ENCODE measurements at places on chromosomes 2 and 18.

- DNase-seq: no peak
Measured at GRCh38 chr2:216713691-216714336, 18.5 kb upstream of the IGFBP5 start.

DNA sequence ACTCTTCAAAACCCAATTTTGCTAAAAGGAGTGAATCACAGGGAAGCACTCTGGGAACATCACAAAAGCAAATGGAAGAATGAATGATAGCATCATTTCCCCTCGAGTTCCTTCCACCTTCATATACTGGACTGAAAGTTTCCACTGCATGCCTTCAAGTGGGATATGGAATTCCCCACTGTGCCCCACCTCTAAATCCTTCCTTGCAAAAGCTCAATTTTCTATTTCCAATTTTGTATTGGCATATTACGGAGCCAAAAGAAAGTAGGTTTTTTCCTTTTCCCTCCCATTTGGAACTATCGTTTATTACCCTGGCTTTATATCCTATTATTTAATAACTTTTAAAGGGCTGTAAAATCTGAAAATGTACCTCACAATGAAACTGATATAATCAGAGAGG, 149.3 kb downstream of the PIEZO2 start:
- DNase-seq: no peak

- no peak for DNase-seq
Measured at GRCh38 chr2:84209941-84210340, 249.1 kb downstream of the SUCLG1 start.

- no peak for DNase-seq
Measured at GRCh38 chr2:203636588-203637470, 69.6 kb upstream of the CD28 start.

DNA sequence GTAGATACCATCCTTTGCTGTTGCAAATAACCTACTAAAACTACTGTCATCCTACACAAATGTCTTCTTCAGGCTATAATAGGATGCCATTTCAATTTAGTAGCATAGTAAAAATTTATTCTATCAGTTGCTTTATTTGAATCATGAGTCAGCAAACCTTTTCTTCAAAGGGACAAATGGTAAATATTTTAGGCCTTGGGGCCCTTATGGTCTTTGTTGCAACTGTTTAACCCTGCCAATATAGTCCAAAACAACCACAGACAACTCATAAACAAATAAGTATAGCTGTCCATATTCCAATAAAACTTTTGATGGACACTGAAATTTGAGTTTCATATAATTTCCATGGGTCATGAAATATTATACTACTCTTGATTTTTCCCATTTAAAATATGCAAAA, 54.0 kb upstream of the CCBE1 start:
- no peak for DNase-seq

- DNase-seq: no peak
Measured at GRCh38 chr2:226865273-226865672, 29.4 kb downstream of the RHBDD1 start.

DNA sequence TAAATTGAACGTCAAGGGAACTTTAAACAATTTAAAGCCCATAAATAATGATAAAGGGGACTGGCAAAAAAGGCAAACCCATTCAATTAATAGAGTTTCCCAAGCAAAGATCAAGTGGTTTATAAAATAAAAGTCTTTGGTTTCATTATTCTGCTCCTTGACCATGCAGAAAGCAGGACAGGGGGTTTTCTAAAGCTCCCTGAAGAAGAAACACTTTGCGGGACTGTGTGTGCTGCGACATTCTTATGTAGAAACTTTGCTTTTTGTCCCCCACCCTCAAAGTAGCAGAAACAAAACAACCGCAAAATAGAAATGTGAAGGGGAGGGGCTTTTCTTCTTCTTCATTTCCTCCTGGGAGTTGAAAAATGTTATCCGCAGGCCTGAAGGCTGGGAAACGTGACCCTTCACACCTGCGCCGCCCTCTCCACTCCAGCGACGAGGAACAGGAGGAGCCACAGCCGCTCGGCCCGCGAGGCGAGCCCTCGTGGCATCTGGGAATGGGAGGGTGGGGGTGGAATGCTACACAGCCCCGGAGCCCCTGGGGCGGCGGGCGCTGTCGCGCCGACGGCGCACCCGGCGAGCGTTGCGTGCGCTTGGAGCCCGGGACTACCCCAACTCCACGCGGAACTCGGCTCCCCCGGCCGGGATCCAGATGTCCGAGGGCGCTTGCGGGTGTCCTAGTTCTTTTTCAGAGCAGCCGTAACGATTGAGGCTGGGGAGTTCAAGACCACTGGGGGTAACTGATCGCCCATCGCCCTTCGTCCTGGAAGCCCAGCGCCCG, 4.3 kb upstream of the GBX2 start:
- DNase-seq: no peak

- no peak for DNase-seq
Measured at GRCh38 chr18:56977309-56977708, 169.6 kb upstream of the BOD1L2 start.

DNA sequence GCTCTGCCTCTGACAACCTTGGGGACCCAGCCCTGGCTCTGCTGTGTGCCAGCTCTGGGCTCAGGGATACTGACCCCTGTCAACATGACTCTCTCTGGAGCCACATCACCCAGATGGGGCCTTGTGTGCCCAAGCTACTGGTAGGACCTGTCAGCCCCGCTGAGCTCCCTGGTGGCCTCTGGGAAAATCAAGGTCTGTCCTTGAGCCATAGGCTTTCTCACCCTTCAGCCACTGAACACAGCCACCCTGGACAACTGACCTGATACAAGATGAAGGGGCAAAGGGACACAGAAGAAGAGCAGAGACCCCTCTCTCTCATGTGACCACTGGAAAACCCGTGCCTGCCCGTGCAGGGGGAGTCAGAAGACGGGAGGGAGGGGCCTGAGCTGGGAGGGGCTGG, 7.8 kb downstream of the CCDC74A start:
- no peak for DNase-seq

GRCh38 chr18:41326311-41326710, 628.7 kb upstream of the PIK3C3 start:
- DNase-seq: no peak

Measured in stimulated activated CD4-positive, alpha-beta T cell treated with anti-CD3 and anti-CD28 coated beads, Interleukin-1b, Interleukin-23, amount 100 ng/mL, for 4 hours (primary cell).